Stromal cell of bone marrow (primary cell): ENCODE measurements at places on chromosomes 11 and 22.

DNA sequence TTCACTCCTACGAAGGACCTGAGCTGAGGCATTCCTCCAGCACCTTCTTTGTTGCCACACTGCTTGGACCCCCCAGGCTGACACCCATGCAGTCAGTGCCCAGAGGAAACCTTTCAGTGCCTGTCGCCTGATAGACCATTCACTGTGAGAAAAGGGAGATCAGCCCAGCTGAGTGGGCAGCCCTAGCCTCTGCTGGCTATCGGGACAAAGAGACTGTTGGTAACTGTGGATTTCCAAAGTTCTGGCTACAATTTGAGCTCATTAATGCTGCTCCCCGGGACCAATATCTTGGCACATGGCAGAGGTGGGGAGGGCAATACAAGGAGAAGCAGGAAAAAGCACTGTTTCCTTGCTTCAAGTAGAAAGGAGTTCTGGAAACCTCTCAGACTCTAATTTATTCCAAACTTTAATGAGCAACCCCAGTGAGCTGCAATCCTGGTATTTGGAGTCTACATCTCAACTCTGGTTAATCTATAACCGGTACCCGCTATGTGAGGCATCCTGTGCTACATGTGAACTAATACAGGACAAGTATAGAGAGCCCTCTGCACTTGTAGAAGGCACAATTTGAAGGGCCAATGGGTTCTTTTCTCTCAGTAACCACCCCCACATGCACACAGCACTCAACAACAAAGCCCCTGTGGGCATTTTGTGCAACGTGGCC is 200.7 kb upstream of the NCAM1 start:
- DNase-seq = no peak

GRCh38 chr11:32411942-32412615 is 23.3 kb downstream of the WT1 start:
- DNase-seq = no peak

GRCh38 chr11:116852261-116853031 is 15.0 kb upstream of the APOA1 start:
- peak; percentile 52 for DNase-seq

- DNase-seq = no peak
Measured at GRCh38 chr11:69599502-69599901, 41.5 kb upstream of the CCND1 start.

- DNase-seq = no peak
Measured at GRCh38 chr11:123035831-123036230, 26.1 kb downstream of the HSPA8 start.

DNA sequence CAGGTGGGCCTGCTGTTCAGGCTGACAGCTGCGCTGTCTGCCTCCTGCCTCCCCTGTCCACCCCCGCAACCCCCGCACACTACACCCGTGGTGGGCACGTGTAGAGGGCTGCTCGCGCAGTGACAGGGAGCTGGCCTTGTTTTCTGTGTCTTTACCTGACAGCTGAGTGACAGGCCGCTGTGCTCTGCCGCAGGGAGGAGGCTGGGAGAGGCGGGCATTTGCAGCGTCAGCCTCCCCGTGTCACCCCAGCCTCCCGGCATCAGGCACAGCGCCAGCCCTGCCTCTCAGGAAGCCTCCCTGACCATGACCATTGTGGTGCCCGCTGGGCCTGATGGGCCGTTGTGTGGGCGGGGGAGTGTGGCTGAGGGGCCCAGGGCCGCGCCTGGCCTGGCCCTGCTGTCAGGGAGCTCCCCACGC is 32.0 kb upstream of the RELT start:
- no peak for DNase-seq

DNA sequence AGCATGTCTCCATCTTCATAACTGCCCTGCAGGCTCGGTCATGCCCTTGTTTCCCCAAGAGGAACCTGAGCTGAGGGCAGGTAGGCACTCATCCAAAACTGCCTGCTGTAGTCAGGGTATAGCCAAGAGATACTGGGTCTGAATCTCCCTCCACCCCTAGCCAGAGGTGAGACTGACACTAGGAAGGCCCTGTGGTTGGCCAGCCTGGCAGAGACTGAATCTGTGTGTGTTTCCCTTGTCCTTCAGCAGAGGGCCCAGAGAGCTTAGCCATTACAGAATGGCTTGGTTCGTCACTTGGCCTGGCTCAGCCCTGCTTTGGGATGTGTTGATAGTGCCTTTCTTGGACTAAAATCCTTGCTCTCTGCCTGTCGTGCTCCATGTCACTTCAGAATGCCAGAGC is 79.3 kb upstream of the SUSD2 start:
- DNase-seq = no peak

GRCh38 chr11:2378527-2379210 is 1.6 kb downstream of the CD81 start:
- peak; percentile 50 for DNase-seq

GRCh38 chr11:130214861-130215530 is 55.4 kb downstream of the ST14 start:
- no peak for DNase-seq

DNA sequence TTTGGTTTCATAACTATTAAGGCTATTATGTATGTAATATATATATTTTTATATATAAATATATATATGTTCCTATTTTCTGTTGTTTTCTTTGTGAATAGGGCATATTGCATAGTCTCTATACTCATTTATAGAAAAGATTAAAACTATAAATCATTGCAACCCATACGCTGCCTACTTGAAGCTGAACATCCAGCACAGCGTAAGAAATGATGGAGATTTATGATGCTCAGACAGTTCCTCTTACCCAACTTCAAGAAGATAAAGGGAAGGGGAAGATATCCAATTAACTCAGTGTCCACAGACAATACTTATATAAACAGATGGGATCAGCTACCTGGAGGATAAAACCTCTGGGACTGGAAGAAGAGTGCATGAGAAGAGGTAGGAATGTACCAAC is 791.7 kb downstream of the FAM181B start:
- DNase-seq = no peak

- DNase-seq = no peak
Measured at GRCh38 chr11:82683029-82683428, 50.6 kb downstream of the FAM181B start.

GRCh38 chr11:12395333-12395732 is 18.0 kb downstream of the PARVA start:
- DNase-seq = no peak

DNA sequence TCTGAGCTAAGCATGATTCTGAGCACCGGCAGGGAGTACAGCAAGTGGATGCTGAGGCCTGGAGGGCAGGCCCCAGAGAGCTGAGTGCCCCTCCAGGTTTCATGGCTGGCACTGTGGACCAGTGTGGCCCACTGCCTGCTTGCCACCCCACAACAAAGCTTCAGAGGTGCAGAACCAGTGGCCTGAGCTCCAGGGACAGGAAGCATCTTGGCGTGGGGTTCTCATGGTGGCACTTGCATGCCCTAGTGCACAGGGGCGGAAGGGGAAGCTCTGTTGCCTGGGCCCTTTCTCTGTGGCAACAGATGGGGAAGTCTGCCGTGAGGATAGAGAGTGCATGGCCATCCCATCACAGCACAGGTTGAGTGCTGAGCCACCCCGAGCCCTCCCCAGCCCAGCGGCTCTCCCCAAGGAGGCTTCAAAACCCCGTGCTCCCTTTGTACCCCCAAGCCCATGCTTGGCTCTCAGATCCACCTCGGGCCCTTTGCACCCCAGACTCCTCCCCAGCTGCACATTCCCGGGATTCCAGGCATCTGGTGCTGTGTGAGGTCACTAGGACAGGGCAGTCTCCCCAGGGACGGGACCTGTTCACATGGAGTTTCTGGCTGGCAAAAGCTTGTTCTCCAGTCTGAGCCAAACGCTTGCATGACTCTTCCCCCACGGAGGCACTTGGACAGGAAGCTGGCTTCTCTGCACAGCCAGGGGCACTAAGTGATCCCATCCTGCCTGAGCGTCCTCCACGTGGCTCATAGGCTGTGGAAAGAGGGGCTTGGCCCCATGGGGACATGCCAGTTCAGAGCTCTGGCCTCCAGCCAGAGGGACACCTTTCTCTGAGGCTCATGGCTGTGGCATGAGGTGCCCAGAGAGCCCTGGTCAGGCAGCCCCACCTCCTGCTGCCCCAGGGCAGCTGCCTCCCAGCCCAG is 4.2 kb downstream of the SLC25A1 start:
- peak; percentile 32 for DNase-seq

GRCh38 chr11:46363031-46363407 is 15.8 kb downstream of the DGKZ start:
- DNase-seq = peak; percentile 42

DNA sequence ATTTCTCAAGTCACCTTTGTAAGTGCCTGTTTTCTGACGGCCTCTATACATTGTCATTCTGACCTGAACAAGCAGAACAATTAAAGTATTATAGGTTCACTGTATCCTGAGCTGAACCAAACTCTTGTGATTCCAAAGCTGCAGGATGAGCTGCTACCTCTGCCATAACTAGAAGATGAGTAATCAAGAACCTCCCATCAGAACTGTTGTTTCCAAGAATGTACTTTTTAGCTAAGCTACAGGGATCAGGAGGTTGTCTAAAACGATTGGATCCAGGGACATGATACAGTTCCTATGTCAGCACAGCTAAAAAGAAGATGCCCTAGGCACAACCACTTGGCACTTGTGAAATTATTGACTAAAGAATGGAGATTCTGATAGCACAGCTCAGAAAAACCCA is 288.4 kb upstream of the CCDC90B start:
- no peak for DNase-seq

DNA sequence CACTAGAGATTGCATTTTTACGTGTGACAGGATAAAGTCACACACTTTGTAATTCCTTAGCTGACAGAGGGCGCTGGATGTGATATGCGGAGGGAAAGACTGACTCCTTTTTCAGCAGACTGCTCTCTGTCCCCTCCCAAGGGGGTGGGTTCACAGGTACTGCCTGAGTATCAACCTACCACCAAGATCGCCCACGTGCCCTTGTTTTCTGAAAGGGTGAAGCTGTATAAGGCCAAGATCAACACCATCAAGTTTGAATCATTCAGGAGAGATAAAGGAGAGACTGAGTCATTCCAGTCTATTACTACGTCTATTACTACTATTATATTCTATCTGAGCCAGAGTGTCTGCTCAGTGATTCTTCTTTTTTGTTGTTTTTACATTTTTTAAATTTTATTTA is 30.7 kb downstream of the BUD13 start:
- DNase-seq = peak; percentile 13

DNA sequence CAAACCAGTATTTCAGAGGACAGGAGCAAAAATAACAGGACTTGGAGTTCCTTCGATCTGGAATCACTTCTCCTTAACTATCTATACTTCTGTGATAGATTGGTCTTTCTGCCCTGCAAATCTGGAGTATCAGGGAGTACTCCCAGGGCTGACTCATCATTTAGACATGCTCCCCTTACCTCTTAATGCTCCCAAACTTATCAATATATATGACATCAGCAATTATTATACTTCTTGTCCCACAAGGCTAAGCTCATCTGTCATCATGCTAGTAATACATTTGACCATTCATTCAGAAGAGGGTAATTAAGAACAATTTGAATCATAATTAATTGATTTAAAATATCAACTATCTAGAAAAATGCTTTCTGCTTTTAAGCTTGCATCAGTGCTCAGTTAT is 163.8 kb downstream of the SWAP70 start:
- no peak for DNase-seq

- DNase-seq = no peak
Measured at GRCh38 chr11:123006860-123007542, 25.4 kb upstream of the BSX start.

DNA sequence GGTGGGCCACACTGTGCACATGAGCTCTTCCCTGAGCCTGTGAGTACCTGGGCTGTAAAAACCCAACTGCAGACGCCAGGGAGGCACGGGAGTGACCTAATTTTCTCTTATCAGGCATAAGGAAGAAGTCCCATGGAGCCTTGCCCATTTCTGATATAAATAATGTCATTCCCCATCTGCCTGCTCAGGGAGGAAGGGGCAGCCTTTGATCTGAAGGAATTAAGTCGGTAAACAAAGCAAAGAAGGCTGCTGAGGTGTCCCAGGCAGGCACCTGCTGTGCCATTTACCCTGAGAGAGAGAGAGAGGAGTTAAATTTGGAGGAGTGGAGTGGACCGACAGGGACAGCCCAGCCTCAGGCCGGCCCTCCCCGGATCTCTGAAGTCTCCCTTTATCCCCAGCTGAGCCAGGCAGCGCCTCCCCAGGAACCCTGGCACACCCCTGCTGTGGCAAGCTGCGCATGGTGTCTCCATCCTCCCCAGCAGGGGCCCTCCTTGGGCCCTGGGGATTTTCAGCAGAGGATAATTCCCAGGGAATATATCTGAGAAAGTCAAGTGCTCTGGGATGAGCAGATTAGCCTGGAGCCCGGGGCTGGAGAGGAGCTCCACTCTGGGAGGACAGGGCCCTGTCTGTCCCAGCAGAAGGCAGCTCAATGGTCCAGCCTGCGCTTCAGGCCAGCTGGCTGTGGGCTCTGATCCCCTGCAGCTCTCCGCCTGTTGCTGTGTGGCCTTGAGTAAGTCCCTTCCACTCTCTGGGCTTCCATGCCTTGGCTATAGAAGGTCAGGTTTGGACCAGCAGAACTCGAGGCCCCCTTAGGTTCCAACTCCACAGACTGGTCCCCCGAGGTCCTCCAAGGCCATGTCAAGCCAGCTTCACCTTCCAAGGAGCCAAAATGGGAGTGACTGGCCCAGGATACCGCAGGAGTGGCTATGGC is 17.5 kb upstream of the CABP7 start:
- DNase-seq = no peak

DNA sequence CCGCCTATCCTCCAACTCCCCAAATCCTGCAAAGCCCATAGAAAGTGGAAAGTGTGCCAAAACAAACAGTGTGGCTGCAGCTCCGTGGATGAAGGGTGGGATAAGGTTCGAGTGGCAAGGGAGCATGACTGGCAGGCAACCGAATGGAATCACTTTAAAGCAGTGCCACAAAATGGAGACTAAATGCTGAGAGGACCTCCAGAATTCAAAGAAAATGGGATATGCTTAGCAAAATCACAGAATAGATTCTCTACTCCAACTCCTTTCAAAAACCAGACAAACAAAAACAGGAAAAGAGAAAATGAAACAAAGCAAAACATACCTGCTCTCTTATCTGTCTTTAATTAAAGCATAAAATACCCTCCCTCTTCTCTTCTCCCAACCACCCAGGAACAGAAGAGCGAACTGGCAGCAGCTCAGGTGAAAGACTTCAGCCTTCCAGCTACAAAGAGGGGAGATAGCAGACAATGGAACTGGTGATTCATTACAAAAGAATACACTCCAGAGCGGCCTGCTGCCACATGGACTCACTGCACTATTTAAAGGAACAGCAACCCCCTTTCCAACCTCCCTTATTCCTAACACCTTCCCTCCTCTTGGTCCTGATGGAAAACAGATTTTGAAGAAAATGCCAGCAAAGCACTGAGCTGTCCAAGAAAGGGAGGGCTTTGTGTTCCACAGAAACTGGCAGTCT is 118.5 kb downstream of the APOL5 start:
- peak; percentile 73 for DNase-seq

- no peak for DNase-seq
Measured at GRCh38 chr11:121334973-121335710, 42.6 kb downstream of the SC5D start.

GRCh38 chr11:91795139-91795887 is 429.3 kb upstream of the FAT3 start:
- peak; percentile 39 for DNase-seq

- DNase-seq = no peak
Measured at GRCh38 chr22:46849951-46850350, 87.5 kb downstream of the TBC1D22A start.
